Thoracic aorta (tissue), 2 donors: ENCODE measurements at places on chromosomes 6 and 20.

GRCh38 chr6:147699637-147700036, 191.1 kb downstream of the SAMD5 start:
- no peak for DNase-seq

GRCh38 chr6:89138173-89138572, 7.7 kb upstream of the PM20D2 start:
- no peak for DNase-seq

GRCh38 chr20:37915800-37916570, 13.1 kb downstream of the VSTM2L start:
- no peak for DNase-seq

GRCh38 chr6:75719133-75719532, 29.9 kb upstream of the MYO6 start:
- no peak for DNase-seq

- no peak for DNase-seq
Observed at GRCh38 chr6:13146442-13146841, 181.9 kb downstream of the TBC1D7 start.

DNA sequence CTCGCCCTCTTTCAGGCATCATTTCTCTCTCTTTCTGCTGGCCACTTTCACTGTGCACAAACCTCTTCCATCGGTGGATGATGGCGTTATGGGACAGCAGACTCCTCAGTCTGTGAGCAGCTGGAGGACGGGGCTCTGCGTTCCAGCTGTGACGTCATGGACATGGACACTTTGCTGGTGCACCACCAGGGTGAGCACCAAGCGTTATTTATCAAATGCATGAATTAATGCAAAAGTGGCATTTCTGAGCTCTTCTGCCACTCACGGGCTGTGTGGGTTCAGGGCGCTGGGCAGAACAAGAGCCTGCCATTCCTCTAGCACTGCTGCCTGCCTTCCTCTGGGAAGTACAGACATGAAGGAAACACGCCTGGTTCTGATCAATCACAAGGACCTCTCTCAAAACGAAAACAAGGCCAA, 82.9 kb upstream of the MPC1 start:
- DNase-seq, result no peak

DNA sequence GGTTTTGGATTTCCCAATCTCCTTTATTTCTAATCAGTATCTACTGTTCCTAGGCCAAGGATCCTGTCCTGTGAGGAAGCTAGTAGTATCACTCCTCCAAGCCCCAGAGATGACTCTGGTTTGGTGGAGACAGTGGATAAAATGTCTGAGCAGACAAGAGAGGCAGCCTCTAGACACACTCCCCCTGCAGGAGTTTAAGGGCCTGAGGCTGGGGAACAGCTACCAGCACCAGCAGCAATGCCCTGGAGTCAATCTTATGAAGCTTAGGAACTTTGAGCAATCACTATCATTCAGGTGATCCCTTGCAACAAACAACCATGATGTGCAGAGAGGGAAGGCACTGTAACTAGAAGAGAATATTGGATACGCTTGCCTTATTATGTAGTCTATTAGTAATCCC, 384.7 kb upstream of the ID4 start:
- DNase-seq, result no peak

GRCh38 chr6:138609801-138610430, 110.6 kb upstream of the NHSL1 start:
- DNase-seq, result no peak

- no peak for DNase-seq
Observed at GRCh38 chr6:167683028-167683862, 143.5 kb upstream of the AFDN start.

DNA sequence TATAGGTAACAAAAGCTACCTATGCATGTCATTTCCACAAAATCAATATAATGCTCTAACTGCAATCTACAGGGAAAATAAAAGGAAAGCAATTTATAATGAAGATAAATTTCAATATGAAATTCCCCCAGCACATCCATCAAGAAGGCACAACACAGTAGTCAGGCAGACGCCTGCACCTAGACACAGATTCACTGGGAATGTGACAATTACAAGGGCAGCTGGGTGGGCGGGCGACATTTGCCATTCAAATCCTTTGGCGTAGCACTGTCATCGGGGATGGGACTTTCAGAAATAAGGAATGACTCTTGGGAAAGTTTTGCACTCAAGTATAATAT, 60.4 kb downstream of the SULF2 start:
- no peak for DNase-seq

DNA sequence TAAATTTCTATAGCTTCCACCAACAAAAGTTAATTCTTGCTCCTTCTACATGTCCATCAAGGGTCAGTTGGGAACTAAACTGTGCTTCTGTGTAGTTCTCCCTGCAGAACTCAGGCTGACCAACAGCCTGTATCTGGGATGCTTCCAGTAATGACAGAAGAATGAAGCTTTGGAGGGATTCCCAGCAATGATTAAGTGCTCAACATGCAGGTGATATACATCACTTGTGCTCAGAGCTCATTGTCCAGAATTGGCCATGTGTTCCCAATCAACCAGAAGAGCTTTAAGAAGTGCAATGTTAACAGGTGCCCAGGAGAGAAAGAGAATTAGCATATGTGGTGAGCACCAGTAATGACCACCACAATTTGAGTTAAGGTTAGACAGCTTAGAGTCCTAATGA, 37.4 kb upstream of the SNRPB2 start:
- no peak for DNase-seq
